Liver (tissue), 10 donors: ENCODE measurements at places on chromosomes 2 and 18.

DNA sequence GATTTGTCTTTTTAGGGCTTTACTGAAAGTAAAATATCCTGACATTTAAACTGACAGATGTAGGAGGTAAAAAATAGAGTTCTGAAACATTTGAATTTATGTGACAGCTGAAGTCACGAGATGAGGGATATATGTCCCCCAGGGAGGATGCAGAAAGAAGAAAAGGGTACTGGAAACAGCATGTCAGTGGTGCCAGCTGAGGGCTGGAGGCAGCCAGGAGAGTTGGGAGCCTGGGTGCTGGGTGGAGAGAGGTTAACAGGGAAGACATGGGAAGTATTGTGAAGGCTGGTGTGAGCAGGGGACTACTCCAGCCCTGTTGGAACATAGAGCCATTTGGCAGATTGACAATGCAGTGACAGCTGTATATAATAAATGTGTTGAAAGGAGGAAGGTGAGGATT lies 11.8 kb upstream of the MOCOS start:
- DNase-seq = no peak

DNA sequence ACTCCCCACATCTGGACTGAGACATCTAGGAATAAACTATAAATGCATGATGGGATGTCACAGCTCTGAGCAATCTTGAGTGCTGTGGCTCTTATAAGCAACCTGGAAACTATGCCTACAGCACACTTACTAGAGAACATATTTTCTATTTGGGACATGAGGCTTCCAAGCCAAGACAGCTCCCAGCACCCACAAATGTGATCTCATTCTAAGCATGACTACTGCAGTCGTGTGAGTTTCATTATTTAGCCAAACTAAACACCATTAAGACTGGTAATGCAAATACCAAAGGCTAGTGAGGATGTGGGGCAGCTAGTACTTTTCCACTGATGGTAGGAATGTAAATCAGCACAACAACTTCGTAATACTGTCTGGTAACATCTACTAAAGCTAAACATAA lies 72.5 kb downstream of the RTTN start:
- DNase-seq = no peak

- no peak for DNase-seq
Observed at GRCh38 chr2:134453973-134454372, 200.1 kb downstream of the MGAT5 start.

DNA sequence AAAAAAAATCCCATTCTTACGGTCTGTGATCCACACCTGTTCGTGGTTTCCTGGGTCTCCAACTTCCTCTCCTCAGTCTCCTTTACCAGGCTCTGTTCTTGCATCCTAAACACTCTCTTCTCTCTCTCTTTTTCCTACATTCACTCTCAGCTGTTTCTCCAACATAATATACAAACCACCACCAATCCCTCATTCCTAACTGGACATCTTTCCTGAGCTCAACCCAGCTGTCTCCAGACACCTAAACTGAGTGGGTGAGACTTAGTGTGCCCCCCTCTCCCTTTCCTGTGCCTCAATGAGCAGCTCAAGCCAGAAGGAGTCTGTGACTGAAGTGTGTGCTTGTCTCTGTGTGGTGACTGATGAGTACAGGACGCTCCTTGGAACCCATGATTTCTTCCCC lies 59.4 kb downstream of the LIPG start:
- DNase-seq = no peak

GRCh38 chr2:160005908-160006307 lies 56.5 kb downstream of the PLA2R1 start:
- no peak for DNase-seq

GRCh38 chr2:109370399-109371035 lies 241.5 kb downstream of the SH3RF3 start:
- DNase-seq = no peak

DNA sequence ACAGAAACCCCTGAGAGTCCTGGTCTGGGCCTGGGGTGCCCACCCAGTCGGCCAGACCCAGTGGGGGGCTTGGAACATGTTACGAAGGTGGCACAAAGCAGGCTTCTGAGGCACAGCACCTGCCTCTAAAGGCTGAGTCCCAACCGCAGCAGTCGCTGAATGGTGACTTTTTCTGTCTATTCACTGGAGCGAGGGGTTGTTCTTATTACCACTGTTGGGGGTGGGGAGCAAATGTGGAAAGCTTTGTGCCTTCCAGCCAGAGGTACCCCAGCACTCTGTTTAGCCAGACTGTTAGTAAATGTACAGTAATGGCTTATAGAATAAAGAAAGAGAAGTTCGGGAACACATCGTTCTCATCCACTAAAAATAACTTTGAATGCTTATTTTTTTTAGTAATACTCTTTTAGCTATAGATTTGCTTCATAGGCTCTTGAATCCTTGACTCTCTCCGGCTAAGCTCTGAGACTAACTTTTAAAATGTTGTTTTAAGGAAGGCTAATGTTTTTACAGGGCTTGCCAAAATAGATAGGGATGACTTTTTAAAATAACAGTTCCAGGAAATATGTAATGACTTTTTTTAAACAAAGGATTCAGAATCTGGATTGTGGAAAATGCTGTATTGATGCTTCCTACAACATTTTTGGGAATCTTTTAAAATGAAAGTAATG lies 23.4 kb upstream of the PTPN2 start:
- DNase-seq = no peak

- no peak for DNase-seq
Observed at GRCh38 chr2:129377078-129377469, 602.4 kb upstream of the RAB6C start.

- DNase-seq = no peak
Observed at GRCh38 chr2:213766062-213766461, 481.8 kb downstream of the SPAG16 start.

GRCh38 chr2:185145316-185146121 lies 547.2 kb downstream of the ZNF804A start:
- DNase-seq = no peak

GRCh38 chr2:239274391-239275043 lies 126.3 kb downstream of the HDAC4 start:
- no peak for DNase-seq

GRCh38 chr2:132671151-132671835 lies 1.3 kb upstream of the LYPD1 start:
- DNase-seq = no peak

DNA sequence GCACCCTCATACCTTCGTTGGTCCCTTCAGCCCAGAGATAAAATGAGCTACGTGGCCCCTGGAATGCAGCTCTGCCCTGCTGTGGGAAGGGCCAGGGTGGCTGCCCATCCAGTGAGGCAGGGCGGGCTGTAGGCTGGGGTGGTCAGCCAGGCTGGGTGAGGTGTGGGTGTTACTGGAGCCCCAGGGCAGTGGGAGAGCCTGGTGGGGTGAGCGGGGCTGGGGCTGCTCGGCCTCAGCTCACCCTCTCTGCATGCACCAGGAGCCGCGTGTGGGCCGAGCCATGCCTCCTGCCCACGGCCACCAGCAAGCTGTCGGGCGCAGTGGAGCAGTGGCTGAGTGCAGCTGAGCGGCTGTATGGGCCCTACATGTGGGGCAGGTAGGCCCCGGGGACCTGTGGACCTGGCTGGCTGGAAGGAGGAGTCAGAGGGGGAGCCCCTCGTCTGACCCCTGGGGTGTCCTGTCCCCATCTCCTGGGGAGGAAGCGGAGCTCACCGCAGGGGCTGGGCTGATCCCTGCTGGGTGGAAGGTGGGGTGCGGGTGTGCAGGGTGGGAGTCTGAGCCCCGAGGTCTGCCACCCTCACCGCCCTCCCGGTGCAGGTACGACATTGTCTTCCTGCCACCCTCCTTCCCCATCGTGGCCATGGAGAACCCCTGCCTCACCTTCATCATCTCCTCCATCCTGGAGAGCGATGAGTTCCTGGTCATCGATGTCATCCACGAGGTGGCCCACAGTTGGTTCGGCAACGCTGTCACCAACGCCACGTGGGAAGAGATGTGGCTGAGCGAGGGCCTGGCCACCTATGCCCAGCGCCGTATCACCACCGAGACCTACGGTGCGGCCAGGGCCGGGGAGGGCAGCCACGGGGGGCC lies 5.5 kb downstream of the RNPEPL1 start:
- no peak for DNase-seq

DNA sequence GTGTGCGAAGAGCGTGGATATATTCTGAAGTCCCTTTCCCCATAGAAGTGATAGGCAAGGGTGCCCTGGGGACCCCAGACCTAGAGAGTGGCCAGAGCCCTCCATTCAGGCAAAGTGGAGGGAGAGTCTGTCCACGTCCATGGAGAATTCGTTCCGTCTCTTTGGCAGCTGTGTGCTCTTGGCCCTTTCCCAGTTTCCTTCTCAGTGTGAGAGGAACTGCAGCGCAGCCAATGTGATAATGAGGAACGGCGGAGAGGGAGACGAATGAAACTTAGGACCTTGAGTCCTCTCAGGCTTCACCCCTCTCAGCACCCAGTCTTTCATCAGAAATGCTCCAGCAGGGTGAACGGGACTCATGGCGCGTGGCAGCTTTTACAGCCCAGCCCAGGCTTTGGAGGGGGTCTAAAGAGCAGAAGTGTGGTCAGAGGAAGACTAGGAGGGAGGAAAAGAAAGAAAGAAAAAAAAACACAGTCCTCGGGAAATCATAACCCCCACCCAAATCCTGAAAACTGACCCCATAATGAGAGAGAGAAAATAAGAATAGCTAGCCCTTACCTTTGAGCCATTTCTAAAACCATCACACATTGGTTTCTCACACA lies 95.0 kb upstream of the RIOK3 start:
- no peak for DNase-seq

DNA sequence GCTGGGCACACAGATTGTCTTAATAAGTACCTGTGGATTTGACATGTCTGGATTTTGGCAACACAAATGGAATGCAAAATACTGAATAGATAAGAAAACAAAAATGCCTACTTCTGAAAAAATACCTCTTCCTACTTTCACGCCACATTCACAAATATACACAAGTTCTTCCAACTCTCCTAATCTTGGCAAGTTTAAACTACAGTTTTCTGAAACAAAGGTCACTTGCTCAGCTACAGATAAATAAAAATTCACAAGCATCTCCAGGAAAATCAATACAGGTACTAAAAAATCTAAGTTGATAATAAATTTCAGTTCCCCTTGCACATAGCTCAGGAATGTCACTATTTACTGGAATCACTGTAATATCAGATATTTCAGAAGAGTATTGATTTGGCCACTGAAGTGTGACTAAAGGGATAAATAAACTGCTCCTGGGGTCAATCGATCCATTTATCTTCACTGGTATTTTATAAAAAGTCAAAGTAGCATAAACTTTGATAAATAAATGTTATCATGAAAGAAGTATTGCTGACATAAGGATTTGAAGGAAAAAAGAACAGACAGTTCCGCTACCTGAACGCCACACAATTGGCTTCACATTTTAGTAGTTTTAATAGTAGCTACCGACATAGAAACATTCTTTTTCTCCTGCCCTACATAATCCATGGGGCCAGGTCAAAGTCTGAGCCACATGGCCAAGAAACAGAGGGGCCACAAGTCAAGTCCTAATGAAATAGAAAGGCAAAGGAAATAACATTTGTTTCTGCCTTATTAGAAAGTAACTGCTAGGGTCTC lies 243.1 kb downstream of the AFF3 start:
- DNase-seq = no peak
